ENCODE measurements at places on chromosomes 5 and 9. TPM values are rescaled to one million over a fixed set of nuclear protein-coding genes. Genes with fewer than 3 reads are reported as not detected.

- no peaks in the 10 kb centered on the region for H3K4me1 ChIP-seq
- H3K27me3 ChIP-seq = no peaks in the 10 kb centered on the region
- no peaks in the 10 kb centered on the region for H3K36me3 ChIP-seq
- peak; percentile 57 for DNase-seq
- peak within 1 kb of the TSS; percentile 75 for H3K4me3 ChIP-seq
- peak within 1 kb of the TSS; percentile 70 for H3K27ac ChIP-seq
Measured at GRCh38 chr9:12774861-12775678, at the start of gene LURAP1L. Gene LURAP1L, plus strand, starts transcription at chr9:12775020. Its CDS starts 696 bp downstream, at chr9:12775716.

- H3K27ac ChIP-seq = no peak overlapping the region
- no peaks in the 10 kb centered on the region for H3K36me3 ChIP-seq
- no peak overlapping the region for H3K4me3 ChIP-seq
- peaks cover 28% of the 10 kb centered on the region for H3K4me1 ChIP-seq
Measured at GRCh38 chr9:129469188-129469987, 151.5 kb downstream of the C9orf50 start.

DNA sequence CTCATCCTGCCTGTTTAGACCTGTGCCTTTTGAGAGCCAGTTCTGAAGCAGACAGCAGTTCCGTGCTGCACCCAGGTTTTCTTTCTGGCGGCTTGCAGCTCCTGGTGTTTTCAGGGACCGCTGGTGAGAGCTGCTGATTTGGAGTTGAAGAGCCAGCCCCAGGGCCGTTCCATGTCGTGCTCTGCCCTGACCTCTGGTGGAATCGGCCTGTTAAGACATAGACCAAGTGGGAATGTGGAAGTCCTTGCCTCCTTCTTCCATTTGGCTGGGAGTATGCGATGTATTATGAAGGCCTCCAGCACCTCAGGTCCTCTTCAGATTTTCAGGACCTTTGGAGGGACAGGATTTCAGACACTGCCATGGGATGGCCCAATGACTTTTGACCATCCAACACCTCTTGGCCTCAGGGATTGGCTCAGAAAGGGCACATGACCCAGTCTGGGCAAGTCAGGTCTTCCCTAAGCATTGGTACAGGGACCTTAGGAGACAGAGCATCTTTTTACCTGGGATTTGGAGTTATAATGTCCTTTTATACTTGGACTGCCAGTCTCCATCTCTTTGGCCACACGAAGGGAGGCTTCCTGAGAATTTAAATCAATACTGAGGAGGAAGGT, 136.1 kb upstream of the CLINT1 start:
- DNase-seq = peak; percentile 25
- H3K27ac ChIP-seq = no peak overlapping the region
- H3K27me3 ChIP-seq = no peaks in the 10 kb centered on the region
- no peaks in the 10 kb centered on the region for H3K36me3 ChIP-seq

DNA sequence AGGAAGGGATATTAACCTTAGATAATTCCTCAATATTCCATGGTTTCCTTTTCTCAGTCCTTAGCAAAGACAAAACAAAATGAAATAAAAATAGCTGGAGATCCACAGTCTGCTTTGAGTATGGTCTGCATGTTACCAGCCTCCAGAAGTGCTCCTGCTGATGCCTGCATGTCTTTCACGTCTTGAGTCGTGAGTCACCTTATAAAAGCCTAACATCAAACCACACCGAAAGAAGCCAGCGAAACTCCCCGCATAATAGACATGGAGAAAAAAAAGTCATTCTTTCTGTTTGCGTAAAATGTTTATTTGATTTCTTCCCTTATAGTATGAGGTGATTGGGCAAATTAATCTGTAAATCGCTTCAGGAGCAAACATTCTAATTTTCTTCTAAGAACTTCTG, 380.5 kb downstream of the SLCO4C1 start:
- H3K36me3 ChIP-seq = no peaks in the 10 kb centered on the region
- no peak overlapping the region for H3K27ac ChIP-seq

- no peaks in the 10 kb centered on the region for H3K36me3 ChIP-seq
- DNase-seq = no peak
- H3K4me3 ChIP-seq = no peak overlapping the region
- no peaks in the 10 kb centered on the region for H3K27me3 ChIP-seq
- no peaks in the 10 kb centered on the region for H3K4me1 ChIP-seq
Measured at GRCh38 chr5:147760086-147760875, 22.2 kb downstream of the JAKMIP2 start.

- DNase-seq = no peak
- no peak overlapping the region for H3K4me3 ChIP-seq
- no peak overlapping the region for H3K27ac ChIP-seq
- H3K36me3 ChIP-seq = no peaks in the 10 kb centered on the region
- H3K4me1 ChIP-seq = no peaks in the 10 kb centered on the region
Measured at GRCh38 chr9:1668441-1668840, 346.7 kb upstream of the SMARCA2 start.

DNA sequence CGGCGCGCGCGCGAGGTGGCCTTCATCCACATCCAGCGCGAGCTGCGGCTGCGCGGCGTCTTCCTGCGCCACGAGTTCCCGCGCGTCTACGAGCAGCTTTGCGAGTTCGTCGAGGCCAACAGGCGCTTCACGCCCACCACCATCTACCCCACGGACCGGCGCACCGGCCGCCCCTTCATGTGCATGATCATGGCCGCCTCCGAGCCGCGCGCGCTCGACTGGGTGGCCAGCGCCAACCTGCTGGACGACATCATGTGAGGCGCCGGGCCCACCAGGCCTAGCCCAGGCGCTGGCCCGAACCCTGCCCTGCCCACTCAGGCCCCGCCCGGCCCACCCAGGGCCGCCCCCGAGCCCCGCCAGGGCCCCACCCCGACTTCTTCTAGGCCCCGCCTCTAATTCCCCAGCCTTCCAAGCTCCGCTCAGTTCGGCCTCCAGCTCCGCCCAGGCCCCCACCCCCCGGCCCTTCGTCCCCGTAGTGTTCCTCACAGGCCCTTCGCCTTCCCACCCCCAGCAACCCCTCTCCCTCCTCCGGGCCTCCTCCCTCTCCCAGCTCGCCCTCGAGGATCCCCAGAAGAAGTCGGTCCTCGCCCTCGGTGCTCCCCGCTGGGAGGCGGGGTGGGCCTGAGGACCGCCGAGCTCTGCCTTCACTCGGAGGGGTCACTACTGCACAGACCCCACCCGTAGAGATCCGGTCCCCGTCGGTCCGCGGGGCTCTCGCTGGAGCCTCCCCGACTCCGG, 2.0 kb upstream of the PHPT1 start:
- H3K36me3 ChIP-seq = no peaks in the 10 kb centered on the region
- no peak for DNase-seq
- H3K4me1 ChIP-seq = peaks cover 18% of the 10 kb centered on the region
- no peak overlapping the region for H3K27ac ChIP-seq
- H3K27me3 ChIP-seq = peaks cover 14% of the 10 kb centered on the region

Gene FYB1
- total RNA-seq = 3.6 TPM

Gene IL13
- not detected for total RNA-seq

DNA sequence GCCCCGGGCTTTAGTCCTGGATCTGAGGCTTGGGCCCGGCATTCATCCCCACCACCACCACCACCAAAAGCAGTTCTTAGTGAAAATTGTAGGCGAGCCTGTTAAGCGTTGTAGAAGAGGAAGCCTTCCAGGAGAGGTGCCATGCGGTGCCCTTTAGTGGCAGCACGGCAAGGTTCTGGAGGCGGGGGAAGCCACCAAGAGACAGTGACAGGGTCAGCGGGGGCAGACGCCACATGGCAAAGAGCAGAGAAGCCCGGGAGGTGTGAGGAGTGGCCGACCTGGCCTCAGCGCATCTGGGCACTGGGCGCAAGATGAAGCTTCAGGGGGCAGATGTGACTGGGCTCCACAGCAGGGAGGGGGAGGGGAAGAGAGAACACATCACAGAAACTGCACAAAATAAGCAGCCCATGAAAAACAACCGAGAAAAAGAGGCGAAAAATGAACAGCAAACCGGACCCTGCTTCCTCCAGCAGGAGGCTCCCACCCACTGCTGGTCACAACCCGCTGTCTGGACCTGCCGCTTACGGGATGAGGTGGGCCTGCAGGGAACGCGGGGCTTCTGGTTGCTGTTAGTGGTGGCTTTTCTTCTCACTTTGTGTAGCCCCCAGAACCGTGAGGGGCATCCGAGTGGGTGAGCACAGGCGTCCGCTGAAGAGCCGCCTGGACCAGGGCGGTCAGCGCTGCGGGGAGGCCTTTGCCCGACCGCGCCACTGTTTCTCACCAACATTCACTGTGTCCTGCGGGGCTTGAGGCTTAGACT, 4.3 kb downstream of the LRRC14B start:
- no peak overlapping the region for H3K27ac ChIP-seq
- peaks cover 5% of the 10 kb centered on the region for H3K4me1 ChIP-seq
- H3K36me3 ChIP-seq = no peaks in the 10 kb centered on the region
- H3K27me3 ChIP-seq = no peaks in the 10 kb centered on the region
- DNase-seq = no peak

GRCh38 chr5:73740274-73740790, 114.3 kb downstream of the ARHGEF28 start:
- H3K27me3 ChIP-seq = no peaks in the 10 kb centered on the region
- H3K27ac ChIP-seq = no peak overlapping the region
- H3K4me3 ChIP-seq = no peak overlapping the region
- H3K36me3 ChIP-seq = no peaks in the 10 kb centered on the region
- no peak for DNase-seq

DNA sequence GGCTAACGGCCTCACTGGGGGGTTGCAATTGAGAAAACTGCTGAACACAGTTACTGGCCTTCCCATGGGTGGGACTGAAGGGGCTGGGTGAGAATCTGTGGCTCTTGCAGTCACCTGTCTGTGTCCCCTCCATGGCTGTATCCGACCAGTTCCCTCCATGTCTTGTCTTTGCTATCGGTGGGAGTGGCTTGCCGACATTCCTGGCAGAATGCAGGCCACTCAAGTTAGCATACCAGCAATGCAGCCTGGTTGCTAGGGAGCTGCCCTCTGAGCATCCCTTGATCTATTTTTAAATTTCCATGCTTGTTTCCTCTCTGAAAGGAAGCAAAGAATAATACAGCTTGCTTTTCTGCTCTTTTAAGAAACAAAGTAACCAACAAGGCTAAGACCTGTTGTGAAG, 1509.7 kb upstream of the WWC1 start:
- H3K27ac ChIP-seq = no peak overlapping the region
- no peak overlapping the region for H3K4me3 ChIP-seq
- no peaks in the 10 kb centered on the region for H3K4me1 ChIP-seq
- H3K27me3 ChIP-seq = no peaks in the 10 kb centered on the region

DNA sequence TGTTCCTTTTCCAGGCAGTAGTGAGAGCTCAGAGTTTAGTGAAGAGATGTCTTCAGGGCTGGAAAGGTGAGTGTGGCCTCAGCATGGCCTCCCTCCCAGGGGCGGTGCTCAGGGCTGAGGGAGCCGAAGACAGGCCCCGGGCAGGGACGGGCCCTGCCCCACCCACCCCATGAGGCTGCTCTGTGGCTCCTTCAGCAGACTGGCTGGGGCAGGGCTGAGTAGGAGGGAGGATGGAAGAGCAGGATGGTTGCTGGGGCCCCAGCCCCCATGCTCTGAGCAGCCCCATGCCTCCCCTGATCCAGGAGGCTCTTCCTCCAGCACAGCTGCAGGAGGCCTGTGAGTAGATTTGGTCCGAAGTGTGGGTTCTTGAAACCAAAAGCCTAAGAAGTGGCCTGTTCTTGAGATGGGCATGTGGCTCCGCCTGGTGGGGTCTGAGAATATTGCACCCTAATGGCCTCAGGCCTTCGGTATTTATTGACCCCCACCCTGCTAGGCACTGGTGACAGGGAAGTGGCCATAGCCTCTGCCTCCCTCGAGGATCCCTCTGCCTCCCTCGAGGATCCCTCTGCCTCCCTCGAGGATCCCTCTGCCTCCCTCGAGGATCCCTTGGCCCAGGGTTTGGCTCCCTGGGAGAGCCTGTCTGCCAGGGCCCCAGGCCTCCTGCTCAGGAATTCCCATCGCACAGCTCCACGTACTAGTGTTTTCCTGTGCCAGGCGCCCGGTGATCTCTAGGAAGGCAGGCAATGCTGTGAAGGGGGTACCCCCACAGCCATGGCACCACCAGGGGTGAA, 65.4 kb upstream of the GARNL3 start:
- peak; percentile 90 for DNase-seq
- H3K27ac ChIP-seq = peak overlapping the region; percentile 80
- H3K4me3 ChIP-seq = no peak overlapping the region

Gene TCERG1
- 56.2 TPM for total RNA-seq

Gene CDX1
- 0.77 TPM for total RNA-seq

GRCh38 chr5:147949711-147950573, 43.6 kb upstream of the C5orf46 start:
- H3K36me3 ChIP-seq = no peaks in the 10 kb centered on the region
- no peaks in the 10 kb centered on the region for H3K27me3 ChIP-seq
- no peak overlapping the region for H3K4me3 ChIP-seq

DNA sequence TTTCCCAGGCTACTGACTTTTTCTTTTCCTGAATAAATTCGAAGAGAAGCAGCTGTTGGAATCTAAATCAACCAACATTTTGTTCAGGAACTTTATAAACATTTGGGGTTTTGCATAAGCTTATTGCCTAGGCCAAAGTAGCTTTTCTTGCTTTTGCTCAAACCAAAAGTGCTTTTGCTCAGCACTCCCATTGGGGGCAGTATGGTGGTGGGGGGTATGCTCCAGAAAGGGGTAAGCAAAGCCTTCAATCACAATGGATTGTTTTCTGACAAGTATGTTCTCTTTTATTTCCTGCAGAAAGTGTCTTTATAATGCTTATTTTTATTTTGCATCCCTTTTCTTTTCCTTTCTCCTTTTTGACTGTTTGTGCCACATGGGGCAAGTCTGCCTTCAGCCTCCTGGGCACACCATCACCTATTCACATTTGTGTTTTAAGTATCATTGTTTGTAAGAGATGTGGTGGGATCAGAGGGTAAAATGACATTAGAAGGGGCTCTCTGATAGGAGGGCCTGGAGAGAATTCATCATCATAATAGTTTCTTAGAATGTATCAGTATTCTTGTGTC, 86.0 kb downstream of the PRDM6 start:
- no peak overlapping the region for H3K27ac ChIP-seq
- DNase-seq = no peak

GRCh38 chr9:81851340-81851739, 76.9 kb upstream of the SPATA31D4 start:
- H3K27me3 ChIP-seq = no peaks in the 10 kb centered on the region
- DNase-seq = no peak
- H3K4me3 ChIP-seq = no peak overlapping the region
- H3K27ac ChIP-seq = no peak overlapping the region
- no peaks in the 10 kb centered on the region for H3K4me1 ChIP-seq
- H3K36me3 ChIP-seq = no peaks in the 10 kb centered on the region

GRCh38 chr5:80067016-80067415, 31.9 kb downstream of the THBS4 start:
- peaks cover 8% of the 10 kb centered on the region for H3K4me1 ChIP-seq
- H3K27me3 ChIP-seq = no peaks in the 10 kb centered on the region
- H3K4me3 ChIP-seq = no peak overlapping the region
- H3K27ac ChIP-seq = no peak overlapping the region
- H3K36me3 ChIP-seq = no peaks in the 10 kb centered on the region

DNA sequence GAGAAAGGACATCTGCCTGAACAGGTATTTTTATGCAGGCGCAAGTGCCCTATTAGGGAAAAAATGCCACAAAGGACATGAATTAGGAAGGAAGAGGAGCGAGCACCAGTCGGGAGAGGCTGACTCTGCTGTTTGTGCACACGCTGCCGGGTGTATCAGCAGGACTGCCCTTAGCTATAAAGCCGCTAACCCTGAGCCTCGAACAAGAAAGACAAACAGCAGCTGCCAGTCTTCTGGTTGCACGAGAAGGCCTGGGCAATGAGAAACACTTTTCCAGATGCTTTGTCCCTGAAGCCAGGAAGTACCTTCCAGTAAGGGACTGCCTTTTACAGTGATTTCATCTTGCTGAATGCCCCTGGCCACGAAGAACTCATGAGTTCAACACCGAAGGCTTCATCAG, 12.6 kb downstream of the QSOX2 start:
- DNase-seq = no peak
- no peak overlapping the region for H3K27ac ChIP-seq
- H3K27me3 ChIP-seq = no peaks in the 10 kb centered on the region
- H3K4me1 ChIP-seq = peaks cover 4% of the 10 kb centered on the region

Gene SPATA31C1
- total RNA-seq = not detected
